Pancreas (tissue), 10 donors: ENCODE measurements at places on chromosomes 3 and 15.

- DNase-seq = no peak
Observed at GRCh38 chr3:175222356-175222755, 363.2 kb downstream of the NAALADL2 start.

DNA sequence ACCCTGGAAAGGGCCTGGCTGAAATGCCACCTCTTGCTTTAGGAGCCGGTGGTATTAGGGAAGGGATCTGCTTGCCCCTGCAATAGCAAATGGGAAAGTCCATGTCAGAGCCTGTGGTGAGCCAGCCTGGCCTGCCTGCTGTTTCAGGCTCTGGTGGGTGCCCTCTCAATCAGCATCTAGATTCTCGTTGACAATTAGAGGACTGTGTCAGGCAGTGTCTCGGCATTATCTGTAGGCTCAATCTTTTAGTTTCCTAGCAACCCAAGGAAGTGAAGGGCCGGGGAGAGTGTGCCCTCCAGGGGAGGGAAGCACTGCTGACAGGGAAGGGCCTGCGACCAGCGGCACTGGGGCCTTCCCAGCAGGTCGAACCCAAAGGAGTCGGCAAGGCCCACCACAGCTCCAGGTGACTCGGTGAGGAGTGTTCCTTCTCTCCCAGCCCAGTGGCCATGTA is 42.1 kb downstream of the TLE3 start:
- DNase-seq = no peak

- DNase-seq = no peak
Observed at GRCh38 chr3:174356596-174356995, 502.5 kb upstream of the NAALADL2 start.

DNA sequence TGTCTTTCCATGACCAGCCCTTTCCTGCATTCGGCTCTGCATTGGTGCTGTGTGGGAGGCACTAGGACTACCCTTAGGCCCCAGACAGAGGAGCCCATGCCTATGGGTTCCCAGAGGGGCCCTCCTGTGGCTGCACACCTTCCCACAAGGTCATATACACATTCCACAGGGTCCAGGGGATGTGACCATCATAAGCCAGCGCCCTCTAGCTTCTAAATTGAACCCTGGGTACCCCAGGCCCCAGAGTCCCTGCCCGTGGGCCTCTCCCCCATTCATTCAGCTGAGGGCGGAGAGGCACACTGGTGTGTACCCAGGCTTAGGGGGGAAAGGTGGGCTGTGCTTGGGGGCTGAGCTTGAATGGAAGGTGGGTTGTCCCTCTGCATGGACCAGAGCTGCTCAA is 10.2 kb upstream of the SLC6A6 start:
- DNase-seq = no peak
